ENCODE measurements at places on chromosomes 3 and 15.

DNA sequence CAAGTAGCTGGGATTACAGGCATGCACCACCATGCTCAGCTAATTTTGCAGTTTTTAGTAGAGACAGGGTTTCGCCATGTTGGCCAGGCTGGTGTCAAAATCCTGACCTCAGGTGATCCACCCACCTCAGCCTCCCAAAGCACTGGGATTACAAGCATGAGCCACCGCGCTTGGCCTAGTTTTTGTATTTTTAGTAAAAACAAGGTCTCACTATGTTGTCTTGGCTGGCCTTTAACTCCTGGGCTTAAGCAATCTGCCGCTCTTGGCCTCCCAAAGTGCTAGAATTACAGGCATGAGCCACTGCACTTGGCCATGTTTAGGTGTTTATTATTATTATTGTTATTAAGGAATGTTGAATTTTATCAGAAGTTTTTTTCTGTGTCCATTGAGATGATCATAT, 14.7 kb downstream of the IL16 start:
- DNase-seq, result no peak

DNA sequence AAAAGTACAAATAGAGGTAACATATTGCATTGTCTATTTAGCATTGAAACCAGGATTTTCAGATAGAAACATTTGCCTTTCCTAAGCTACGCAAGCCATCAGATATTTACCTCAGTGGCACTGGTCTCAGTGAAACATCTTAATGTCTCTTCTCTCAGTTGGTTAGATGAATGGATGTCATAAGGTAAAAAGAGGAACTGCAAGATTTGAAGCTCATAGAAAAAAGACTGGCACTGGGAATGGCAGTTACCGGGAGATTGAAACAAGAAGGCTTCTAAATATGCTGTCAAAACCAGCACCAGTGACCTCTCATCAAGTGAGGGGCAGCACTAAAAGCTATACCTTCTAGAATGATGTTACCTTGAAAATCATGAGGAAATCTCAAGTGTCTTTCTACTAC, 486.4 kb downstream of the FHIT start:
- no peak for DNase-seq

GRCh38 chr3:175662815-175663214, 803.7 kb downstream of the NAALADL2 start:
- DNase-seq, result no peak

- DNase-seq, result no peak
These were observed 26.4 kb upstream of the SKIL start for GRCh38 chr3:170331143-170331542.

Measured in stimulated activated CD8-positive, alpha-beta memory T cell treated with anti-CD3 and anti-CD28 coated beads, Interleukin-4, amount 100 ng/mL, for 1 hour (primary cell).